Smooth muscle cell of the brain vasculature (primary cell): ENCODE measurements at places on chromosomes 11 and 22.

GRCh38 chr11:57358543-57358961 is 20.4 kb downstream of the P2RX3 start:
- no peak for DNase-seq

GRCh38 chr11:132910011-132910760 is 622.1 kb downstream of the OPCML start:
- no peak for DNase-seq

DNA sequence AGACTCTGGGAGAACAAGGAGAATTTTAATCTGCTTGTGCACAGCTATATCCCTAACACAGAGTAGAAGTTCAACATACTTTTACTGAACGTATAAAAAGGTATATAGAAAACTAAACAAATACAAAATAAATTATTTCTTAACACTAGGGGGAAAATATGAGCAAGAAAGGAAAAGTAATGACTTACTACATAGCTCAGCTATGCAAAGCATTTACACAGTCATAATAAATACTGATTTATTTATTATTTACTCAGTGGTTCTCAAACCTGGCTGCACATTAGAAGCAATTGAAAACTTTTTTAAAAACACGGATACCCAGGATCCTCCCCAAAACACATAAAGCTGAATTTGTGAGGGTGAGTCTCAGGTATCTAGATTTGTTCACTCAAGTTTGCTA is 182.5 kb downstream of the TTC28 start:
- DNase-seq = no peak

DNA sequence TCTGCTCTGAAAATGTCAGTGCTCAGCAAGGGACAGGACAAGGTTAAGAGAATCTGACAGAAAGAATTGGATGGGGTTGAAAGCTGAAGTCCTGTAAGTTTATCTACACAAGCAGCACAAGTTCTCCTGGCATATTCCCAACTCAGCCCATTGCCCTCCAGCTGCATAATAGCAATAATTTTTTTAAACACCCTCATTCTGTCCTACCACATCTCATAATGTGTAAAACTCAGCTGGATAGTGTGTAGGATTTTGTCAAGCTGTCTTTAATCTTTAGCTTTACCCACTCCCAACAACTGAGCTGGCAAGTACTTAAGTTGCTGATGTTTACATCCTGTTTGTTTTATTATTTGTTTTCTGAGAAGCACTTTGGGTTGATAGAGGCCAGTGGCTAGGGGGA is 158.9 kb downstream of the CADM1 start:
- no peak for DNase-seq

- DNase-seq = no peak
Measured at GRCh38 chr11:102620818-102621561, 4.1 kb downstream of the MMP20 start.

DNA sequence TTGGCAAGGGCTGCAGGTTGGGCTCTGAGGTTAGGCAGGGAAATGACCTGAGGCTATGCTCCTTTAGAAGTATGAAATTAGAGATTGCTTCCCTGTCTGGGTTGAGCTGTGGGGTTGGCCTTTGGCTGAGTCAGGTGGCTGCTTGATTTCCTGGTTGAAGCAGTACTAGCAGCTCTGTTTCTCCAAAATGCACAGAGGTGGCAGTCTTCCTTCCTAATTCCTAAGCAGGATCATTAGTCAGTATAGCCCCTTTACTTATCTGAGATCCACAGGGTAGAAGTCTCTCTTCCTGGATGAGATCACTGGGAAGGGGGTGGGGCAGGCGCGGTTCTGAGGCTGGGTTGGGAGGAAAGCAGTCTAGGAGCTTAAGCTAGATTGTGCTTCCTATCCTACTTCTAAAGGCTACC is 1917.5 kb downstream of the LRRC4C start:
- no peak for DNase-seq

DNA sequence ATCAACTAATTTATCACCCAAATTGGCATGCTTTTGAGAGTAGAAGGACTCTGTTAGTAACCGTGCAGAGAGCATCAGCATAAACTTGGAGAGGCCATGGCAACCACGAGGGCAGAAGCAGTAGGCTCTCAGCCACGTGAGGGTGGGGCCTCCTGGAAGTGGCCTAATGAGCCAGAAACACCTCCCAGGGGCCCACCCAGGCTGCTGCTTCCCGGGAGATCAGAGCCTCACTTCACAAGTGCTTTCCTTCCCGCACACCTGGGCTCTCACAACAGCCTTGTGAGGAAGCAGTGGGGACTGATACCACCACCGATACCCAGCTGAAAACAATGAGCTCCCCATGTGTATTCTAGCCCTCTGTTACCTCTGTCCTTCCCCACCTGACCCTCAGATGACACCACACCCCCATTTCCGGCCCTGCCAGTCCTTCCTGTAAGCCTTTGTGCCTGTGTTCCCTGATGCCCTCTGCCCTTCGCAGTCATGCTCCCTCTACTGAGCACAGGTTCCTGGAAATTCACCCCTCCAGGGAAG is 17.0 kb downstream of the TRIM29 start:
- DNase-seq = no peak

GRCh38 chr11:118186346-118187107 is 10.1 kb upstream of the SCN2B start:
- DNase-seq = no peak

DNA sequence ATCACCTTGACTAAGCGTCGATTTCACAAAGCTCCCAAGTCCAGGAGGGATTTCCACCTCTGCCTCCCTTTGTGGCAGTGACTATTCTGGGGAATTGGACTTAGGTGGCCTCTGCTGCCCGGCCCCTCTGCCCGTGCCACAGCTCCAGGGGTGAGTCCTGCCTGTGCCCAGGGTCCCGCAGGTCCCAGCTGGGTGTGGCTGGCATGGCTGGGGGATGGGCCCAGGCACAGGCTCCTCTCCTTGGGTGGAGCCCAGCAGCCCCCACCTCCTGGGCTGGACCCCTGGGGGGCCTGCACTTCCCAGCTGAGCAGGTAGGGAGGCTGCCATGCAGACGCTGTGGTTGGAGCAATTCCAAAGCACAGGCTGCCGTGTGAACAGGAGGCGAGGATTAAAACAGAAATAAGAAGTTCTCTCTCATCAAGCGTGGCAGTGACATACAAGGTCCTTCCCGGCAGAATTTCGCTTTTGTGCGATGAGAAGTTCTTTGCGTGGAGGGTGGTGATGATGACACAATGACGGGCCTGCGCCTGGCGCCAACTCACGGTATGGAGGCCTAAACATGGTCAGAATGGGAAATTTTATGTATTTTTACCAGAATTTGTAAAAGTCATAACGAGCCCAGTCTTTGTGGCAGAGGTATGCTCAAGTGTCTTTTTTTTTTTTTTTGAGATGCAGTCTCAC is 107.3 kb downstream of the BRD1 start:
- DNase-seq = no peak

DNA sequence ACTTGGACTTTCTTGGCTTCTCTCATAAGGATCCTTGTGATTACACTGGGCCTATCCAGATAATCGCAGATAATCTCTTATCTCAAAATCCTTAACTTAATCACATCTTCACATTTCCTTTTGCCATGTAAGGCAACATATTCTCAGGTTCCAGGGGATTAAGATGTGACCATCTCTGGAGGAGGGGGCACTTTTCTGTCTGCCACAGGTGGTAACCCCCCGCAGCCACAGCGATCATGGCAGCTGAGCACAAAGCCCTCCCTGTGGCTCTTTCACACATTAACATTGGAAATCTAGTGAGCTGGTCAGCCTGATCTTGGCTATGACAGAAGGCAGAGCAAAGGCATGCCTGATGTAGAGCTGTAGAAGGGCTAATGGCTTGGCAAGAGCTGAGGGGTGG is 69.1 kb upstream of the CD82 start:
- no peak for DNase-seq

DNA sequence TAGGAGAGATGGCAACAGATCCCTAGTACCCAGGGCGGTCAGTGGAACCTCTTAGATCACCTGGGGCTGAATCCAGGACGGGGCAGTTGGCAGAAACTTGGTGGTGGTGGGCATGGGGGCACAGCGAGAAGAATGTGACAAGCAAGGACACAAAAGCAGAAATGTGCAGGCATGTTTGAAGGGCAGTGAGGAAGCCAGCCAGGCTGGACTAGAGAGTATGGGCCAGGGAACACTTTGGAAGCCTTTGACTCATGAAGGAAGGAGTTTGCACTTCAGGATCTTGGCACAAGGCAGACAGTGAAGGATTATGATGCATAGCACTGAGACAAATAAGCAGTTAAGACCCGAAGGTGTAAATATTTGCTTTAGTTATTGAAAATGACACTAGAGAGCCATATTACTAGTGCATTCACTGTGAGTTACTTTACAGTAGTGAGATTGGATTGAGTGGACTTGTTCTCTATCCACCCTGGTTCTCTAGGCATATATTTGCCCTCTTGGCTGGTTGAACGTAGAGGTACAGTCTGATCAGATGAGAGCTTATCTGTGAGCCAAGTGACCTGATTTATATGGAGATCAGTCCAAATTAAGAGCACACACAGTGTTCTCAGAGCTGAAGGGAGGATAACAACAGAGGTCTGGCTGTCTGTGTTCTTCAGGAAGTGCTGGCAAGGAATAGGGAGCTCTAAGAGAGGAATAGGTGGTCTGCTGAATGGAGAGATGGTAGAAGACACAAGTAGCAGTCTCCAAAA is 210.4 kb downstream of the SNX19 start:
- DNase-seq = no peak

DNA sequence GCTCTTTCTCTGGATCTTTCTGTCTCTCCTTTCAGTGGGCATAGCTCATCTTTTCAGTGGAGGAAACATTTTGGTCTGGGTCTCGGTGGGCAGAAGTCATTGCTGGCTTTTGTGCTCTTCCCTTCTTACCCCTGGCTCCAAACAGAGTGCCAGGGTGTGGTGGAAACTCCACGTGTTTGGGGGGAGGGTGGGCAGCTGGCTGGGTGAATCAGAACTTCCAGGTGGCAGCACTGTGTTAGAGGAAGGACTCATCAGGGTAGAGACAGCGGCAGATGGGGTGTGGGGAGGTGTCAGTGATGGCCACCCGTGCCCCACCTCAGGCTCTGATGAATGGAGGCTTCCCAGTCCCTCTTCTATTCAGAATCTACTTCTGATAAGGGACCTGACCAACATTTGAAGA is 114.0 kb downstream of the GRIK4 start:
- no peak for DNase-seq

- no peak for DNase-seq
Measured at GRCh38 chr11:8988329-8989234, 15.2 kb downstream of the NRIP3 start.

- no peak for DNase-seq
Measured at GRCh38 chr22:39363751-39364515, 14.1 kb downstream of the SYNGR1 start.

- no peak for DNase-seq
Measured at GRCh38 chr11:66543263-66544107, 2.4 kb downstream of the ZDHHC24 start.

- no peak for DNase-seq
Measured at GRCh38 chr22:50015451-50016307, 3.1 kb upstream of the IL17REL start.

- DNase-seq = no peak
Measured at GRCh38 chr11:127902382-127902781, 685.0 kb downstream of the ETS1 start.

GRCh38 chr11:104881117-104881794 is 17.0 kb downstream of the CASP12 start:
- DNase-seq = no peak

GRCh38 chr11:66882561-66883015 is 25.7 kb downstream of the LRFN4 start:
- no peak for DNase-seq

- no peak for DNase-seq
Measured at GRCh38 chr11:84855508-84856245, 771.5 kb downstream of the DLG2 start.

GRCh38 chr11:72120930-72121329 is 8.4 kb upstream of the ANAPC15 start:
- no peak for DNase-seq

DNA sequence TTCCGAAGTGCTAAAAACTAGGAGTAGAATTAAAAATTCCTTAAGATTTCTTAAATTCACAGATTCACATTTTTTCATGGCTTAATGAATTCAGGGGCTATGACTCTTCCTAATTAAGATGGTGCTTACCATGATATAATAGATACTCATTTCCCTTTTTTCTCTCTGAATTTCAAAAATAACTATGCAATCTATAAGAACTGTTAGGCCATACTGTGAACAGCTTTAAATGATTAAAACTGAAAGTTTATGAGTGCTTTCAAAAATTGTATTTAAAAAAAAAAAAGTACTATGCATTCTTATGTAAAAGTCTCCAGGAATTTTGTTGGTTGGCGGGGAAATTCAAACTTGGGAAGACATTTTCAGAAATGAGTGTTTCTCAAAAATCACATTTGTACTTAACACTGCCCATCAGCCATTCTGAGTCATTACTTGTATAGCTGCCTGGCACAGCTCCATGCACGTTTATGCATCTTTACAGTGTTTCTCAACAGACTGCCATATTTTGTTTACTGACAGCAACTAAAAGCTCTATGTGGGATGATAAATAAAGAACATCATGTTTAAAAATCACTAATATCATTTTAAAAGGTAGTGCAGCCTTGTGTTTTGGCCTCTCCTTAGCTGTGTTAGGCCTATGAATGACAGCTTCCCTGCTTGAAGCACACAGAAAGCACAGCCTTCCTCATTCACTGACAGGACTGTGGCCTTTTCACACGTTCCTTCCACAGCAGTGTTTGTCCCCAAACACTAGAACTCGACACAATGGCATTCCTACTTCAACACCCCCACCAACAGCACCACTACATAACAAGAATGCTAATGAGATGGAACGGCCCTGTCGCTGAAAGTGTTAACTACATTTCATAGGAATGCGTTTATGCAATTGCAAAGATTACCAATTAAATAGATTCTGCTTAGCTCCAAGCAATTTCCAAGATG is 131.4 kb downstream of the DCDC1 start:
- DNase-seq = no peak

DNA sequence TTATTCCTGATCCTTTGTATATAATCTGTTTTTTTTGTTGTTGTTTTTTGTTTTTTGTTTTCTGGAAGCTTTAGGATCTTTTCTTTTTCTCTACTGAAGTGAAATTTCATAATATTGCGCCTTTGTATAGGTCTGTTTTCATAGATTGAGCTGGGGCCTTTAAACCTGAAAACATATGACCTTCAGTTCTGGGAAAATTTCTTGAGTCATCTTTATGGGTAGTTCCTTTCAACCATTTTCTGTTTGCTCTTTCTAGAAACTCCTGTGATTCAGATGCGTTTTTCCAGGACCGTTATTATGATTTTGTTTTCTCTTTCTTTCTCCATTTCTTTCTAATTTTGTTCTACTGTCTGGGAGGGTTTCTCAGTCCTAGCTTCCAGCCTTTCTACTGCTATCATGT is 43.7 kb downstream of the BSX start:
- DNase-seq = no peak

DNA sequence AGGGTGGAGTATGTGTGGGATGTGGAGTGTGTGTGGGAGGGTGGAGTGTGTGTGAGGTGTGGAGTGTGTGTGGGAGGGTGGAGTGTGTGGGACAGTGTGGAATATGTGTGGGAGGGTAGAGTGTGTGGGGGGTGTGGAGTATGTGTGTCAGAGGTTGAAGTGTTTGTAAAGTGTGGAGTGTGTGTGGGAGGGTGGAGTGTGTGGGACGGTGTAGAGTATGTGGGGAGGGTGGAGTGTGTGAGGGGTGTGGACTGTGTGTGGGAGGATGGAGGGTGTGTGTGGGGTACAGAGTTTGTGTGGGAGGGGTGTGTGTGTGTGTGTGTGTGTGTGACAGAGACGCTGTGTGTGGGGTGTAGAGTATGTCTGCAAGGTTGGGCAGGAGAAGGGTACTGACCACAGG is 355.5 kb downstream of the CADM1 start:
- no peak for DNase-seq
